ENCODE measurements at places on chromosomes 1 and 21.

- peak; percentile 98 for DNase-seq
Observed at GRCh38 chr1:40665335-40666171, at the start of gene RIMS3. Gene RIMS3 (minus strand): TSS chr1:40665682. CDS start chr1:40641925, 23,757 bp downstream.

GRCh38 chr21:44353191-44353970, at the start of gene TRPM2:
Gene TRPM2 (plus strand): TSS chr21:44353621. CDS start chr21:44353701, 80 bp downstream.
- DNase-seq: peak; percentile 75

- DNase-seq: peak; percentile 65
Observed at GRCh38 chr1:204495078-204495753, 611 bp upstream of the PIK3C2B start.

DNA sequence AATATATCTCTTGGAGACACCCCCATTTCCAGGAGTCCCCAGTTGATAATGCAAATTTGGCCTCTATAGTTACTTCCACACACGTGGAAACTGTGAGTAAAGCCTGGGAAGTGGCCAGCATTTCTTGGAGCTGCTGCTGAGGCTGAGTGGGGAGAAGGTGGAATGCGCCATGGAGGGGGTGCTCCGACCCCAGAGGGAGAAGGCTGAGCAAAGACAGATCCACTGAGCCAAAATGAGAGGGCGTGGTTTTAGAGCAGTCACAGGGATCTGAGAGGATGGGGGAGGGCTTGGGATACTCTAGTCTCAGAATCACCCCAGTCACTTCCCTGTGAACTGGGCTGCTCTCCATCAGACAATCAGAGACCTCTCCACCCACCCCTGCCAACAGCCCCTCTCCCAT, 38.7 kb downstream of the TRIM62 start:
- DNase-seq: no peak

GRCh38 chr1:97457446-97458089, 463.3 kb downstream of the DPYD start:
- no peak for DNase-seq

DNA sequence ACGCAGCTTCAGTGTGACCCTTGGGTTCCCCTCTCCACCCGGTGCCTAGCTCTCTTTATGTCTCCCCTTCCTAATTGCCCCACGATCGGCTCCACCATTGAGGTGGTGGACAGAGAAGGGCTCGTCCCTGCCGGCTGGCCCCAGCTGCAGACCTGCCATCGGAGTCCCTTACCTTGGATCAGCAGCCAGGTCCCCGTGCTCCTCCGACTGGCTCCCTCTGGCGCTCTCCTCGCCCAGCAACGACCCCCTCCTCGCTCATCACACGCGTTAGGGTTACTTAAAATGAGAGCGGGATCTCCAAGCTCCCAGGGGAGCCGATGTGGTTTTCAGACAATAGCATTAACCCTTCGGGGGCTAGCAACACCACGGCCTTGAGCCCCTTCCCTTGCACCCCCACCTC, 8.1 kb upstream of the ETV3L start:
- no peak for DNase-seq

- DNase-seq: no peak
Observed at GRCh38 chr1:228513236-228513900, 26.2 kb downstream of the RNF187 start.

DNA sequence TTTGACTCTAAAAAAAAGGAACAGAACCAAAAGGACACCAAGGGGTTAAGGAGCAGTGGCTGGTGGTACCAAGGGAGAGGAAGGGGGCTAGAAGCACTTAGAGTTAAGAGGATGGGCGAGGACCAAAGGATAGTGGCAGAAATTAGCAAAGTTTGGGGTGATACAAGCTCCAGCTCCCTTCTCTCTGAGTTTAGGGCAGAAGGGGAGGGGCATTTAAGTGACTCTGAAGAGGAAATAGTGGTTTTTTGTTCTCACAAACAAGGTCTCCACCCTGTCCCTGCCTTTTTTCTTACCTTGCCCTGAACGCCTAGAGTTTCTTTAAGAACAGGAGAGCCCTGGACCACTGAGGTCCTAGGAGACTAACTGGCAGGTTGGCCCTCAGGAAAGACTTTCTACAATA, 3.3 kb downstream of the CDC42SE1 start:
- DNase-seq: no peak

- no peak for DNase-seq
Observed at GRCh38 chr1:910881-911721, 12.6 kb upstream of the SAMD11 start.

DNA sequence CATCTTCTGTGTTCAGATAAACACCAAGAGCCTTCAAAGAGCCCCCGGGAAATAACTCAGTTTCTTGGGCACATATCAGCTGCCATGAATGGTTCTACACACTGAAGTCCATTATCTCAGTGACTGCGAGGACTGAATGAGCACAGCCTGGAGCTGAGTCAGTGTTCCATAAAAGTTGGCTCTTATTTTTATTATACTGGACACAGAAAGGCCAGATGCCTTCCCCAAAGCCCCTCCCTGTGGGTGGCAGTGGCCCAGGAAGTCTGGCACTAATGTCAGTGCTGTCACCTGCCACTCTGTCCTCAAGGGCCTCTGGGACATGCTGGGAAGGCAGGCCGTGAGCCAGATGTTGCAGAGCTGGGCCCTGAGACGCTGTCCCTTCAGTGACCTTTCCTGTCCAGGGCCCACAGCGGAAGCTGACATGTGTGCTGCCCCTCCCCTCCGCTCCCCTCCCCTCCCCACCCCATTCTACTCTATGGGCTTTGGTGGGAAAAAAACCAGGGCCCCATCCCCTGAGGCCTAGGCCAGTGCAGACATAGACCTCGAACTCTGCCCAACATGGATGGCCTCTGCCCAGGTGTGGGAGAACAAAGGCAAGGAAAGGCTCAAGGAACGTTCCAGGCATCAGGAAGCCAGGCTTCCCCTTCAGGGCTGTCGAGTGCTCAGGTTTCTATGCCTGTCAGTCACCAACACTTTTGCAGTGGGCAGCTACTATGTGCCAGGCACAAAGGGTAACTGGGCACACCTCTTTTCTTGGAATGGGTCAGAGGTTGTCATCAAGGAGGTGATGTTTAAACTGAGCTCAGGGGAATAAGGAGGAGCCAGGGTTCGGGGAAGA, 22.4 kb upstream of the NPPB start:
- peak; percentile 20 for DNase-seq

DNA sequence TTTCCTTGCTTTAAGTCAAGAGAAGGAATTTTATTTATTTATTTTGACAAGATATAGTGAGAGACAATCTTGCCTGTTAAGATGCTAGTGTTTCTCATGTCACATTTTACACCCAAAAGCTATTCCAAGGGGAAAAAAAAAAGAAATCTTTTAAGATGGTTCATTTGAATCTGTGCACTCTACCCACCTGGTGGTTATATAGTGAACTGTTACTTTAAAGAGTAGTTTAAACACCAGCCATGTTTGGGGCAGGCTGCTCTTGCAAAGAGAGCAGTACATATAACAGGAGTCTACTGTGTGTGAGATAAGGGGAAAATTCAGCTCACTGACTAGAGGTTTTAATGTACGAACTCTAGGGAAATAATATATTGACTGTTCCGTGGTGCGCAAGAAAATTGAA, 3.3 kb upstream of the ELAVL4 start:
- DNase-seq: no peak

GRCh38 chr1:54996359-54996868, 2.3 kb upstream of the BSND start:
- DNase-seq: peak; percentile 95

DNA sequence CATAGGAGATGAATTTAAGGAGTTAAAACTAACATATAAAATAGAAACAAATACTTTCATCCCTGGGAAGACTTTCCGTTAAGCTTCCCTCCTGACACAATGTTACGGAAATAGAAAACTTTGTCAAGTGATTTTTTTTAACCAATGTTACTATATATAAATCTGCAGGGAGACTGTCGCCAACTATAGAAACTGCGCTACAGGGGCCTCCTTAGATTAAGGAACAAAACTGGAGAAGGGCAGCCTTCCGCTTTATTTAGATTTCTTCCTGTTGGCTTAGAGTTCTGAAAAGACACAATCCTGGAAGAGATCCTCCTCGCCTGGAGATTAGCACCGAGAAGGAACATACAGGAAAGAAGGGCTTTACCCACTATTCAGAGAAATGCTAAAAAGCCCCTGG, 1.5 kb downstream of the MGST3 start:
- DNase-seq: no peak

GRCh38 chr1:244273845-244274619, 177.7 kb downstream of the ADSS2 start:
- no peak for DNase-seq

DNA sequence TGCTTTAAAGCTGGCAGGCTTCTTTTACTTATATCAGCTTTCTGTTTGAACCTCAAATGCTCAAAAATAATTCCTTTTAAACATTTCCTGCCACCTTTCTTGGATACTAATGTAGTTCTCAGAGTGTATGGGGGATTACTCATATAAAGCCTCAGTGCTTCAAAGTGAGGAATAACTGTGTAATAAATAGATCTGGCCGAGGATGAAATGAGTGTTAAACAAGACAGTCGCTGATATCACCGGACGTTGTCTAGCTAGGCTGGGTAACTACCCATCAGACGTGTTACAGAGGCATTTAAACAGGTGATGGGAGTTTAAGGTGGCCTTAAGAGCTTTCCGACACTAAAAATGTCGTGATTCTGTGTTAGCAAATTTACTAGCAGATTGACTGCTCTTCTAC, 53.1 kb downstream of the VANGL2 start:
- peak; percentile 50 for DNase-seq

All from GM13976 (cell line).